ENCODE measurements at places on chromosomes 4 and X. TPM values are rescaled to one million over a fixed set of nuclear protein-coding genes. Genes with fewer than 3 reads are reported as not detected.

DNA sequence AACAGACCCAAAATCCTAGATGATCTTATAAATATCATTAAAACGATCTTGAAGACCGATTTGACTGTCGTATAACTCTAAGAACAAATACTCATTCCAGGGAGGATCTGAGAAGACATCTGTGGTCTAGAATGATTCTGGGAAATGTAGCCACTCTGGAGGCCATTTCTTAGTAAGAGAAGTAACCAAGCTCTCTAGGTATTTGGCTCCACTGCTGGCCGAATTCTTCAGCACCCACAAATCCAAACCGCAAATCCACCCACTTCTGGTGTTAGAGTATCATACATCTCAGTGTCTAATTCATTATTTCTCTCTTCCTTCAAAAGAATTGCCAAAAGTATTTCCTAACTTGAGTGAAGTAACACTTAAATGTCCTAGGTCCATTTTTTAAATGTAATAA, 23.9 kb downstream of the KLHL5 start:
- DNase-seq, result no peak

GRCh38 chrX:46204721-46205422, 340.3 kb downstream of the ZNF674 start:
- no peak for DNase-seq

DNA sequence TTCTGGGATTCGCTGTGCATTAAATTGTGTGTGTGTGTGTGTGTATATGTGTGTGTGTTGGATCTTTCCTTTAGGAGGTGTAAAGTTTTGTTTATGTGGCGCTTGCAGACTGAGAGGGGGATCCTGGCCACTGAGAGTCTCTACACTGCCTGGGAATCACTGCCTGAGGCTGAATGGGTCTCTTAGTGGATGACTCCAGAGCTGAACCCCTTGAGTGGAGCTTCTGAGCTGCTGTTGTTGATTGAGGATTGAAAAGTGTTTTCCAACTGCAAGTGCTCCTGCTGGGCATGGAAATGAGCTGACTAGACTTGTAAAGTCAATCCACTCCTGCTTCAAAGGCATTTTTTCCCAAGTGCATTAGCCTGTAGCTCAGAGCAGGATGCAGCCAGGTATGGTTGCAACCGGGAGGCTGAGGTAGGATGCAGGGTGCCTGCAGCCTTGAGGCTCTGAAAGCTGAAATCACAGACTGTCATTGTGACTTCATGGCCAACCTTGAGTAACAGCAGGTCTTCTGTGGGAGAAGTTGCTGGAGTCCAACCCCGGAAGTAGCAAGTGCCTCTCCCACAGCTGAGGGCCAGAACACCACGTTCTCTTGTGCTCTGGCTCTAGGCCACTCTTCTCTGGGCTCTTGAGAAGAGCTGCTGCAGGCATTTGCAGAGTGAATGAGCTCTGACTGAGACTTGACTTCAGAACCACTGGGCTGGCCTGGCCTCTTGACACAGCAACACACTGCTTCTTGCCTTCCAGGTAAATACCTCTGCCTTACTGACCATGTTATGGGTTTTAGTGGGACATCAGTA, at the start of gene TBX22:
Gene TBX22 (plus strand): TSS at position 613 of the 800 bp plus-strand sequence. CDS start 7,517 bp downstream, outside the sequence.
- no peak for DNase-seq

DNA sequence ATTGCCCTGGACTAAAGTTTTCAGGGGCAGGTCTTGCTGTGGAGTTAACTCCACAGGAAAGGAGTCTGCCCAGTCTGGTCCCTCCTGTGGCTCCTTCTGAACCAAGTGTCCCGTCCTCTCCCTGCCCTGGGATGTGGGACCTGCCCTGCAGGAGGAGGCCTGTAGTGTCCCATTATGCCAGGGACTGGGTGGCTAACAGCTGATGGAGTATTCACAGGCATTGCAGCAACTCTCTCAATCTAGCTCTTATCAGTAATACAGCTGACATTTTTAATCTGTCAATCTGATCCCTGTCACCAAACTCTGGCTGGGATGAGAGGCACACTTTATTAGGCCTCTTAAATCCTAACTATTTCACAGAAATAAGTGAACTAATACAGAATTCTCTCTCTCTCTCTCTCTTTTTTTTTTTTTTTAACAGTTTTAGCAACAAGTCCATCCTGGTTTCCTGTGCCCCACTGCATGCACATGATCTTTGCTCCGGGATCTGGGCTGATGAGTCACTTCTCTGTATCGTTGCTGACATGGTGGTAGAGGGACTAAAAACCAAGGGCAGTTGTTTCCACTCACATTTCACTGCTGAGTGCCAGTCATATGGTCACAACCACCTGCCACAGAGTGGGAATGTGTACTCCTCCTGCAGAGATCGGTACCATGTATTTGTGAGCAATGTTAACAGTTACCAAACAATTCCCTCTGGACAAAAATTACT, 39.1 kb downstream of the HAND2 start:
- no peak for DNase-seq

DNA sequence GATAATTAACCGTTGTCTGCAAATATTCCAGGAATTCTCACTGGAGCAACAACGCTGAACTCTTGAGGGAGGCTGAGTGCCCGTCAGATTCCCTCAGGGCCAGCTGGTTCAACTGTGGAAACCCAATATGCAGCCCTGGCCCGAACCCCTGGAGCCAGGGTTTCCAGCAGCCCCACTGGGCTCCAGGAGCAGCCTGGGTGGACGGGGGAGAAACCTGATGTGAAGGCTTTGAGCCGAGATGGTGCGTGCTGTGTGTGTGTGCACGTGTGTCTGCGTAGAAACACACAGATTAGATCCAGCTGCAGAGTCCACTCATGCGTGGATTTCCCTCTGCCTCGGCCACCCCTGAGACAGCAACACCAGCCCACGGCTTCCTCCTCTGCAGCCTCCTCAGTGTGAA, 19.4 kb upstream of the SLC25A6 start:
- DNase-seq, result peak; percentile 31

GRCh38 chr4:100190643-100191600, 654 bp upstream of the DDIT4L start:
- peak; percentile 19 for DNase-seq

GLRA3 gene
- 0.14 TPM for polyA plus RNA-seq

Data from renal cortex interstitium (tissue), 15 donors.